ENCODE measurements at places on chromosomes 5 and 9. TPM values are rescaled to one million over a fixed set of nuclear protein-coding genes. Genes with fewer than 3 reads are reported as not detected.

DNA sequence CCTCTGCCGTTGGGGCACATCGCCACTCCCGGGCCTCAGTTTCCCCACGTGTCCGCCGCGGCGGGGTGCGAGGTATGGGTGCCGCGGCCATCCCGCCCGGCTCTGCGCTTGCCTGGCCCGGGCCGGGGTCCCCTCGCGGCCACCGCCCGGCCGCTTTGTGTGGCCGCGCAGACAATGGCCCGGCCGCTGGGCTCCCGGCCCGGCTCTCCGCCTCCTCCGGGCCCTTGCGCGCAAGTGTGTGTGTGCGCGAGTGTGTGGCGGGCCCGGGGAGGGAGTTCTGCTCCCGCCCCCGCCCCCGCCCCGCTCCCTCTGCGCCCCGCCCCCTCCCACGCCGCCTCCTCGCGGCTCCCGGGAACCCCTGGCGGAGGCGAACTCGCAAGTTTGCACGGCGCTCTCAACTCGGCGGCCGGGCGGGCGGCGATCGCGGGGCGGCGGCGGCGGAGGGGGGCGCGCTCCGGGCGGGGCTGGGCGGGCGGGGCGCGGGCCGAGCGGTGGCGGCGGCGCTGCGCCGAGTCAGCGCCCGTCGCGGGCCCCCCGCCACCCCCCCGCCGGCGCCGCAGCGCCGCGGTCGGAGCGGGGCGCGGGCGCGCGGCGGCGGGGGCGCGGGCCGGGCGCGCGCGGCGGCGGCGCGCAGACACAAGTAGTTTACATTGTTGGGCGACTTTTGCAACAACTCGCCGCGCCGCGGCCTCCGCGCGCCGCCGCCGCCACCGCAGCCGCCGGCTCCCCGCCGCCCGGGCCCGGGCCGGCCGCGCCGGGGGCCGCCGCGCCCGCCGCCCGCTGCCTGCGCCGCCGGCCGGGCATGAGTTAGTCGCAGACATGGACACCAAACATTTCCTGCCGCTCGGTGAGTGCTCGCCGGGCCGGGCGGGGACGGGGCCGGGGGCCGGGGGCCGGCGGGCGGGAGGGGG, at the start of gene RXRA:
Gene RXRA, plus strand, starts transcription at position 643 of the 911 bp plus-strand sequence. Its CDS starts 177 bp downstream, at position 820.
- peak within 1 kb of the TSS; percentile 89 for H3K27ac ChIP-seq
- no peaks in the 10 kb centered on the region for H3K27me3 ChIP-seq
- H3K4me1 ChIP-seq, result peaks cover 37% of the 10 kb centered on the region
- no peaks in the 10 kb centered on the region for H3K36me3 ChIP-seq

DNA sequence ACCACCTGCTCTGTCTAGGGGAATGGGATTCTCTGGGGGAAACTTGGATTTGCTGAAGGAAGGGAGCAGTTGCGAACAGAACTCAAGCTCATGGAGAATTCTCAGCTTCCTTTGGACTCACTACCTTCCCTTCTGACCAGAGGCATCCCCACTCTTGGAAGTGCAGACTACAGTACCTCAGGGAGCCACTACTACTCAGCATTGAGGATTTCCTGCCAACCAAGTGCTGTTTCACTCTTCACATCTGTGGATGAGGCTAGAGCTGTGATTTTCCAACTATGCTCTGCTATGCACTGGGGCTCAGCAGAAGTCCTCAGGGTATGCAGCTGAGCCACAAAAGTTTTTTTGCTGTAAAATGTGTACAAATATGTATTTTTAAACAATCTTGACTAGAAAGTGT, 43.9 kb downstream of the MACROH2A1 start:
- no peak overlapping the region for H3K27ac ChIP-seq
- H3K4me1 ChIP-seq, result peaks cover 14% of the 10 kb centered on the region
- no peaks in the 10 kb centered on the region for H3K27me3 ChIP-seq
- no peak overlapping the region for H3K4me3 ChIP-seq
- peaks cover 85% of the 10 kb centered on the region for H3K36me3 ChIP-seq

DNA sequence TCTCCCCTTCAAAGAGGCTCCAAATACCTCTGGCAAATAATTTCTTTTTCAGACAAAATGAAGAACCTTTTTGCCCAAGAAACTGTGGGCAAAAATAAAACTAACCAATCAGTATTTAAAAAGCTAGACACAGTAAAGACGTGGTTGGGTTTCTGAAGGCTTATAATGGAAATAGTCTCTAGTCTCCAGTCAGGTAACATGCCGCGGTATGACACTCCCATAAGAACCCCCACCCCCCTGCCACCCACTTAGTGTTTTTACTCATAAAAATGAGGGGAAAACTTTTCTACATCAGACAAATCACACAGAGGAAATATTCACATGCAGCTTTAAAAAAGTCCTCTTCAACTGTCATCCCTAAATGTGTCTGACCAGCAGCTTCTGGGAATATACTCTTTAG, 105.3 kb downstream of the THBS4 start:
- peaks cover 26% of the 10 kb centered on the region for H3K36me3 ChIP-seq
- H3K4me3 ChIP-seq, result no peak overlapping the region
- no peaks in the 10 kb centered on the region for H3K27me3 ChIP-seq
- peak overlapping the region; percentile 81 for H3K27ac ChIP-seq
- DNase-seq, result no peak

- peaks cover 35% of the 10 kb centered on the region for H3K27me3 ChIP-seq
- H3K4me3 ChIP-seq, result peak overlapping the region; percentile 28
- H3K36me3 ChIP-seq, result no peaks in the 10 kb centered on the region
- no peak for DNase-seq
- peaks cover 44% of the 10 kb centered on the region for H3K4me1 ChIP-seq
Measured at GRCh38 chr9:137316012-137316981, 14.2 kb upstream of the NRARP start.

DNA sequence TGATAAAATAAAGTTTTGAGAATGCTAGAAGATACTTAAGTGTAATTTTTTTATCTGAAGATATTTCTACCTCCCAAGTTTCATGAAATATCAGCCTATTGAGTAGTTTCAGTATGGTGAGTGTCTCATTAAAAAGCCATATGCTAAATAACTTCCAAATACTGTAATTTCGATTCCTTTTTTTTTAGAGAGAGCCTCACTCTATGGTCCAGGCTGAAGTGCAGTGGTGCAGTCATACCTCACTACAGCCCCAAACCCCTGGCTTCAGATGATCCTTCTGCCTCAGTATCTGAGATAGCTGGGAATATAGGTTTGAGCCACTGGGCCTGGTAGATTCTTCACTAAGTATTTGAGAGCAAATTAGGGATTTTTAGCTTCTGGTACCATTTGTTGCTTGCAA, 24.5 kb downstream of the CDC42SE2 start:
- no peak overlapping the region for H3K4me3 ChIP-seq
- DNase-seq, result no peak
- H3K27me3 ChIP-seq, result no peaks in the 10 kb centered on the region
- H3K27ac ChIP-seq, result no peak overlapping the region
- peaks cover 10% of the 10 kb centered on the region for H3K36me3 ChIP-seq
- no peaks in the 10 kb centered on the region for H3K4me1 ChIP-seq

DNA sequence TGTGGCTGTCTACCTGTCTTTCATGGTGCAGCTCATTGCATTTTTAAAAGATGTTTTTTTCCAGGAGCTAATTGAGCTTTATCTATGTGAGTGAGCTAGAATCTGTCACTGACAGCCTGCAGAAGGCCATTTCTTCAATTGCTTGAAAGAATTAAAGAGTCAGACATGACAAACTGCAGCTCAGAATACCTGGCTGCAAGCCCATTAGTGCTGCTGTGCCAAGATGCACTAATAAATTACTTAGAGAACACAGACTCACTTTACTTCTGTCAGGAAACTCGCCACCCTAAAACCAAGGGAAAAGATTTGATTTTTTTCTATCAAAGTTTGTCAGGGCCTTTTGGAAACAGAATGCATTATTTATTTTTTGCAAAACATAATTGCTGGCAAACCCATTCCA, 368.3 kb downstream of the CAAP1 start:
- DNase-seq, result no peak
- H3K27ac ChIP-seq, result no peak overlapping the region
- H3K27me3 ChIP-seq, result no peaks in the 10 kb centered on the region

DNA sequence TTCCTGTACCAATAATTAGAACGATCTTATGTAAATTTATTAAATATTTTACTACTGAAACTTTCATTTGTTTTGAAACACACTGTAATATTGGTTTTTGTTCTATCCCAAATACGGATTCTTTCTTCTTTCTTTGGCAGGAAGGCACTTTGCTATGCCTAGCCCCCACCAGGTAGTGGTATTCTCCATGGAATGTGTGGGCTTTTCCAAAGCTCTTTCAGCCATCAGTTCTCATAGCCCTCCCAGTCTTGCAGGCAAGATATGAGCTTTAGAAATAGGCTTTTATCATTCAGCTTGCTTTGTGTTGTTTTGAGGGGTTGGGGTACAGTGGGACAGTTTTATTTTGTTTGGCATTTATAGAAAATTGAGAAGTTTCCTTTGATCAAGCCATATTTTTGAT, 107.5 kb downstream of the DMXL1 start:
- no peak overlapping the region for H3K4me3 ChIP-seq
- H3K4me1 ChIP-seq, result no peaks in the 10 kb centered on the region
- H3K27ac ChIP-seq, result no peak overlapping the region
- DNase-seq, result no peak
- H3K27me3 ChIP-seq, result no peaks in the 10 kb centered on the region

GRCh38 chr5:141084487-141084989, 9.9 kb upstream of the PCDHB2 start:
- H3K27me3 ChIP-seq, result no peaks in the 10 kb centered on the region
- H3K27ac ChIP-seq, result peak overlapping the region; percentile 42
- H3K4me1 ChIP-seq, result no peaks in the 10 kb centered on the region
- H3K4me3 ChIP-seq, result peak overlapping the region; percentile 34
- no peak for DNase-seq
- no peaks in the 10 kb centered on the region for H3K36me3 ChIP-seq

GRCh38 chr9:34651876-34652601, at the start of gene IL11RA:
Gene IL11RA (plus strand): TSS chr9:34652185. CDS start chr9:34655218, 3,033 bp downstream.
- peaks cover 48% of the 10 kb centered on the region for H3K4me1 ChIP-seq
- peak within 1 kb of the TSS; percentile 61 for H3K27ac ChIP-seq
- H3K36me3 ChIP-seq, result no peaks in the 10 kb centered on the region

DNA sequence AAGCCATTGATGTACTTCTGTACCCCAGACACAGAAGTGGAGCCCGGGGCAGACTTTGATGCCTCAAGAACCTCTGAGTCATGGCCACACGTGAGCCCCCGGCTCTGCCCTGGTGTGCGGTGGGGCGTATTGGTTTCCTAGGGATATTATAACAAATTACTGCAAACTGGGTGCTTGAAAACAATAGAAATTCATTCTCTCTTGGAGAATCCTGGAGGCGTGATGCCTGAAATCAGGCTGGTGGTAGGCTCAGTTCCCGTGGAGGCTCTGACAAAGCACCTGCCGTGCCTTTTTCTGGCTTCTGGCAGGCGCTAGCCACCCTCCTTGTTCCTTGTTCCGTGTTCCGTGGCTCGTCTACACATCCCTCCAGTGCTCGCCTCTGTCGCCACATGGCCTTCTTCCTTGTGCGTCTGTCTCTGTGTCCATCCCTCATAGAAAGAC, 24.2 kb downstream of the NEK6 start:
- peaks cover 100% of the 10 kb centered on the region for H3K4me1 ChIP-seq
- no peaks in the 10 kb centered on the region for H3K27me3 ChIP-seq
- H3K4me3 ChIP-seq, result no peak overlapping the region
- peaks cover 3% of the 10 kb centered on the region for H3K36me3 ChIP-seq
- DNase-seq, result no peak
- H3K27ac ChIP-seq, result peak overlapping the region; percentile 90

DNA sequence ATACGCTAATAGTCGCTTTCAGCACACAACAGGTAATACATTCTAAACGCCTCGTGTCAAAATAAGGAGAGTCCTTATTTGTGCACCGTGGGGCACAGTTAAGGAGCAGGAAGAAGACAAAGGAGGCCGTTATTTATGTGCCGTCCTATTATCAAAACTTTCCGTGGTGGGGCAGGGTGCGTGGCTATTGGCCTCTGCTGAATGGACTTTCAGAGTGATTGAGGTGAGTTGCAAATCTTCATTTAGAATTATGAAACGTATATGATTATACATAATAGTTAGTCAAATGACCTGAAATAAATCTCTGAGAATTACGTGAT, 833 bp downstream of the C5orf24 start:
- peak overlapping the region; percentile 98 for H3K4me3 ChIP-seq
- no peaks in the 10 kb centered on the region for H3K36me3 ChIP-seq
- H3K27ac ChIP-seq, result peak overlapping the region; percentile 96
- no peak for DNase-seq

- H3K4me3 ChIP-seq, result no peak overlapping the region
- DNase-seq, result peak; percentile 81
- peak overlapping the region; percentile 66 for H3K27ac ChIP-seq
- peaks cover 19% of the 10 kb centered on the region for H3K4me1 ChIP-seq
- no peaks in the 10 kb centered on the region for H3K36me3 ChIP-seq
Measured at GRCh38 chr5:111550282-111551020, 38.1 kb upstream of the STARD4 start.

- H3K4me3 ChIP-seq, result no peak overlapping the region
- no peaks in the 10 kb centered on the region for H3K27me3 ChIP-seq
- no peak for DNase-seq
- peaks cover 53% of the 10 kb centered on the region for H3K4me1 ChIP-seq
- H3K36me3 ChIP-seq, result no peaks in the 10 kb centered on the region
- no peak overlapping the region for H3K27ac ChIP-seq
Measured at GRCh38 chr9:19180991-19181390, 49.5 kb upstream of the DENND4C start.

GRCh38 chr5:119179857-119180641, 109.2 kb downstream of the DMXL1 start:
- no peaks in the 10 kb centered on the region for H3K4me1 ChIP-seq
- no peak overlapping the region for H3K27ac ChIP-seq
- H3K4me3 ChIP-seq, result no peak overlapping the region

DNA sequence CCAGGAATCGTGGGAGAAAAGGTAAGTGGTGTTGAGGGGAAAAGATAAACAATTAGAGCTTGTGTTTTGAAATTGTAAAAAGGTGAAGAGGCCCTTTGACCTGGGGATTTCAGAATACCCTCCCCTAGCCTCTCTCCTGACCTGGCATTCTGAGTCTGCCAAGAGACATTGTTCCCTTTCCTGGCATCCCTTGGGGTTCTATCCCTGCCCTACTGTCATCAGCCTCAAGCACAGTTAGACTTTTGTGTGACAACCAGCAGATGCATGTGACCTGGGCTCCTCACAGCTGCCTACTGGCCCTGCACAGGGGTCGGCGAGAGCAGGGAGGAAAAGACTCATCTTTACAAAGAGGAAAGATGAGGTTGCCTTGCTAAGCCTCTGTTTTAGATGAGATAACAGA, 72.2 kb upstream of the ORM1 start:
- no peaks in the 10 kb centered on the region for H3K27me3 ChIP-seq
- peaks cover 9% of the 10 kb centered on the region for H3K4me1 ChIP-seq
- no peak overlapping the region for H3K4me3 ChIP-seq
- H3K27ac ChIP-seq, result no peak overlapping the region

GRCh38 chr5:57600321-57600720, 117.7 kb upstream of the ACTBL2 start:
- no peak overlapping the region for H3K4me3 ChIP-seq
- no peak overlapping the region for H3K27ac ChIP-seq
- no peaks in the 10 kb centered on the region for H3K4me1 ChIP-seq

DNA sequence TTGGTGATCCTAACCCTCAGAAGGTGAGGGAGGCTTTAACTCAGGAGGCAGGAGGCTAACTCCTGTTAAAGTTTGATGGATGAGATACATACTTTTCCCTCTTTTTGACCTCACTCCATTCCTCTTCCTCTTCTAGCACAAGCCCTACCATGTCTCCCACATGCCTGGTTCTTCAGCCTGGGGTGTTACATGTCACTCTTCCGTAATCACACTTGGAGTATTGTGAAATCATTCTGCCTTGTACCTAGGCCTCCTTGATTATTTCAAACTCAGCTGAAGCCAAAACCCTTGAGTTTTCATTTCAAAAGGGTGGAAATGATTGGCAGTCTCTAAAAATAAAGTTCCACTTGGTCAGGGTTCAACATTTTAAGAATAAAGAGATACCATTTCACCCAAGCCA, 1.8 kb downstream of the PLAC8L1 start:
- peaks cover 7% of the 10 kb centered on the region for H3K36me3 ChIP-seq
- no peaks in the 10 kb centered on the region for H3K4me1 ChIP-seq
- DNase-seq, result no peak
- no peak overlapping the region for H3K4me3 ChIP-seq
- no peak overlapping the region for H3K27ac ChIP-seq

The SPEF2 gene
- 5.8 TPM for total RNA-seq

The KCNV2 gene
- not detected for total RNA-seq

The PPP1R2B gene
- not detected for total RNA-seq

The CDKN2B-AS1 gene
- 0.58 TPM for total RNA-seq

The C5orf46 gene
- total RNA-seq, result not detected

The REEP2 gene
- 0.52 TPM for total RNA-seq
